Right atrium auricular region (tissue), 2 donors: ENCODE measurements at places on chromosomes 11 and 22. TPM values are rescaled to one million over a fixed set of nuclear protein-coding genes. Genes with fewer than 3 reads are reported as not detected.

DNA sequence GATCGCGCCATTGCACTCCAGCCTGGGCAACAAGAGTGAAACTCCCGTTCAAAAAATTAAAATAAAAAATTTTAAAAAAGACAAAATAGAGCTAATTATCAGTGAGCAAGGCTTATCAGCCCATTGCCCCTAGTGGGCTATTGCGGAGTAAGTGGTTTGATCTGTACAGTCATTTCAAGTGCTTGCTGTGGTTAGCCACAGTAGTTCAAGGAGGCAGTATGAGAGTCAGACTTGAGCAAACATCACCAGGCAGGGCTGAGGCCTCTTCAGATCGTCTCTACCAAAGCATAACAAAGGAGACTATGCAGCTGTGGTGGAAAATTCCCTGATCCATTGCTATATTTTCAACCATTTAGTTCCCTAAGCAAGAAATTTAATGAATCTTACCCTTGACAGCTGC, 4.3 kb upstream of the SBF2 start:
- H3K27me3 ChIP-seq, result no peaks in the 10 kb centered on the region
- DNase-seq, result no peak
- no peak overlapping the region for H3K27ac ChIP-seq
- no peaks in the 10 kb centered on the region for H3K36me3 ChIP-seq
- no peak overlapping the region for H3K4me3 ChIP-seq

GRCh38 chr11:34351051-34351450, 6.8 kb downstream of the ABTB2 start:
- DNase-seq, result no peak
- no peak overlapping the region for H3K4me3 ChIP-seq
- H3K36me3 ChIP-seq, result no peaks in the 10 kb centered on the region

GRCh38 chr22:32413719-32414118, 1.7 kb upstream of the RTCB start:
- H3K36me3 ChIP-seq, result peaks cover 3% of the 10 kb centered on the region
- no peak overlapping the region for H3K27ac ChIP-seq
- no peaks in the 10 kb centered on the region for H3K4me1 ChIP-seq
- no peak overlapping the region for H3K4me3 ChIP-seq
- DNase-seq, result no peak
- H3K27me3 ChIP-seq, result no peaks in the 10 kb centered on the region

GRCh38 chr11:66543263-66544107, 2.4 kb downstream of the ZDHHC24 start:
- no peak overlapping the region for H3K27ac ChIP-seq
- H3K4me3 ChIP-seq, result no peak overlapping the region
- no peak for DNase-seq
- H3K27me3 ChIP-seq, result no peaks in the 10 kb centered on the region
- peaks cover 45% of the 10 kb centered on the region for H3K4me1 ChIP-seq
- peaks cover 15% of the 10 kb centered on the region for H3K36me3 ChIP-seq

- peaks cover 22% of the 10 kb centered on the region for H3K36me3 ChIP-seq
- DNase-seq, result no peak
- H3K27me3 ChIP-seq, result no peaks in the 10 kb centered on the region
- H3K4me1 ChIP-seq, result no peaks in the 10 kb centered on the region
- H3K4me3 ChIP-seq, result no peak overlapping the region
Observed at GRCh38 chr11:44235765-44236201, 74.2 kb downstream of the ALX4 start.

DNA sequence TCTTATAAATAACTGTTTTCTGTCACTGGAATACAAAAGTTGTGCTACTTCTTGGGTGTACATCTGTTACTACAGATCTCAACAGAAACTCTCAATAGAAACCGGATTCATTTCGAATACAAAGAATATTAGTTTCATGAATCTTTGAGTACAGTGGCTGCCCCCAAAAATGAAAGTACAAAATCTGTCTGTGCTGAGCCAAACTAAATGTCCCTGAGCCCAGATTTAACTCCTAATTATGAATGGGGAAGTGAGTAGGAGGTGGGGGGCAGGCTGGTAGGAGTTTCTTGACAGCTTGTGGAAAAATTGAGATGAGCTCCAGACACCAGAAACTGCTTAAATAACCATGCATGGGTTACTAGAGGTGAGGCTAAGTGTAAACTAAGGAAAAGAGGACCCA, 41.6 kb downstream of the PITPNB start:
- no peaks in the 10 kb centered on the region for H3K27me3 ChIP-seq
- H3K27ac ChIP-seq, result no peak overlapping the region
- no peak for DNase-seq
- no peak overlapping the region for H3K4me3 ChIP-seq

GRCh38 chr11:27444801-27445215, 27.8 kb downstream of the LGR4 start:
- no peak overlapping the region for H3K27ac ChIP-seq
- DNase-seq, result no peak

GRCh38 chr11:69489746-69490365, 8.4 kb downstream of the LINC01488 start:
- no peak overlapping the region for H3K4me3 ChIP-seq
- peaks cover 48% of the 10 kb centered on the region for H3K4me1 ChIP-seq
- H3K27ac ChIP-seq, result peak overlapping the region; percentile 75
- H3K27me3 ChIP-seq, result no peaks in the 10 kb centered on the region
- no peak for DNase-seq

- H3K4me1 ChIP-seq, result no peaks in the 10 kb centered on the region
- H3K27ac ChIP-seq, result no peak overlapping the region
- no peaks in the 10 kb centered on the region for H3K36me3 ChIP-seq
- no peak for DNase-seq
Observed at GRCh38 chr22:49354516-49355210, 473.0 kb downstream of the BRD1 start.

DNA sequence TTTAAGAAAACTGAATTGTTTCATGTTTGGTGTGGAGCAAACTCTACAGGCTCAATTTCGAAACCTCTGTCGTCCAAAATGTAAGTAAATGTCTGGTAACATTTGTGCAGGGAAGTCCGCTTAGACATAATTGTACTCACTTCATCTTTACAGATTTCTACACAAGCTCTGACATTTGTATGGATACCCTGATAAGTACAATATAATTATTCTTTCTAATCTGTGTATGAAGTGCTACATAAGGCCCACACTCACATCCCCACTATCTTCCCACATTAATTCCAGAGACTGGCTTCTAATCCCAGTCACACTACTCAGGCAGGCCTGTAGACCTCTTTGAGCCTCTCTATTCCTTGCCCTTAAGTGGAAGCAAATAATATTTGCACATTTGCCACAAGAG, 129.2 kb upstream of the LMO1 start:
- no peaks in the 10 kb centered on the region for H3K4me1 ChIP-seq
- no peak overlapping the region for H3K27ac ChIP-seq
- H3K27me3 ChIP-seq, result no peaks in the 10 kb centered on the region

DNA sequence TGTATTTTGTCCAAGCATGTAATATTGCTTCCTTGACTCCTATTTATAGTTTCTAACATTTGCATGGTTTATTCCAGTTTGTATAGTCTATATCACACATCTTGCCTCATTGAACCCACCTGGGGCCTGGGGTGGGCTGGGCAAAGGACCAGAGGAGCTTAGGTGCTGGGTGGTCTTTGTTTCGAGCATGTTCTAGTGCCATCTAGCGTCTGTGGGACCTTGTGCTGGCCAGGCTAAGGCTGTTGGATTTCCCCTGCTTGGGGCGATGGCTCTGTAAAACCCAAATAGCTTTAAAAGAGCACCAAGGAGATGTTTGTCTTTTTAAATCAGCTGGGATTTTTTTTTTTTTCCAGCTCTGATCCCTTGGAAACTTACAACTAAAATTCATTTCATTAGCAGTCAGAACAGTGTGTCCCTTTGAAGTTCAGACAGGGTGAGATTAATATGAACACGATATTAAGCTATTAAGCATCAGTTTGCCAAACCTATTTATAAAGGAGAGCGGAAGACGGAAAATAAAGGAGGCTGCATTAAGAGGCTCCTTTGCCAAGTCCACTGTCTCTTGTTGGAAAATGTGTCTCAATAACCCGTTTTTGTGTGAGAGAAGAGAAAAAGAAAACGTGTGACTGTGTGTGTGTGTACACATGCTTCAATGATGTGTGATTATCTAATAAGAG, 157.4 kb downstream of the COMMD9 start:
- DNase-seq, result no peak
- no peaks in the 10 kb centered on the region for H3K27me3 ChIP-seq
- H3K4me1 ChIP-seq, result no peaks in the 10 kb centered on the region
- no peaks in the 10 kb centered on the region for H3K36me3 ChIP-seq
- H3K27ac ChIP-seq, result peak overlapping the region; percentile 23
- no peak overlapping the region for H3K4me3 ChIP-seq

- no peaks in the 10 kb centered on the region for H3K4me1 ChIP-seq
- H3K36me3 ChIP-seq, result no peaks in the 10 kb centered on the region
- H3K27me3 ChIP-seq, result no peaks in the 10 kb centered on the region
- H3K4me3 ChIP-seq, result no peak overlapping the region
Observed at GRCh38 chr11:89267660-89268302, 90.1 kb downstream of the TYR start.

GRCh38 chr11:13101644-13102512, 92.8 kb downstream of the RASSF10 start:
- H3K36me3 ChIP-seq, result no peaks in the 10 kb centered on the region
- H3K27me3 ChIP-seq, result no peaks in the 10 kb centered on the region
- no peaks in the 10 kb centered on the region for H3K4me1 ChIP-seq
- H3K4me3 ChIP-seq, result no peak overlapping the region
- no peak overlapping the region for H3K27ac ChIP-seq

DNA sequence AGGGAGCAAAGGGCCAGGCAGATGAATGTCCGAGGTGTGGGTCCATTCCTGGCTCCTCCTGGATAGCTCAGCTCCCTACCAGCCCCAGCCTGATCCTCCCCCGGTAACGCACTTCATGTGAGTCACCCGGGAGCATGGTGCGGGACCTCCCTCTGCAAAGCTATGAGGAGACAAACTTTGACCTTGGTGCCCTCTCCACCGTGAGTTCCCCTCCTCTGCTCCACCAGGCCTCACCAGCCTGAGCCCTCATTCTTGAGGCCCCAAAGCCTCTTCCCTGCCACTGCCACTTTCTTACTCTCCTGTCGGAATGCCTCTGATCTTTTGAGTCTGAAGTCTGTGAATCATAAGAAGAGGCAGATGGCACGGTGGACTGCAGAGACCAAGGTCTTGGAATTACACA, 37.4 kb upstream of the CD82 start:
- no peak overlapping the region for H3K27ac ChIP-seq
- H3K27me3 ChIP-seq, result no peaks in the 10 kb centered on the region
- no peaks in the 10 kb centered on the region for H3K4me1 ChIP-seq
- no peak for DNase-seq
- no peak overlapping the region for H3K4me3 ChIP-seq

DNA sequence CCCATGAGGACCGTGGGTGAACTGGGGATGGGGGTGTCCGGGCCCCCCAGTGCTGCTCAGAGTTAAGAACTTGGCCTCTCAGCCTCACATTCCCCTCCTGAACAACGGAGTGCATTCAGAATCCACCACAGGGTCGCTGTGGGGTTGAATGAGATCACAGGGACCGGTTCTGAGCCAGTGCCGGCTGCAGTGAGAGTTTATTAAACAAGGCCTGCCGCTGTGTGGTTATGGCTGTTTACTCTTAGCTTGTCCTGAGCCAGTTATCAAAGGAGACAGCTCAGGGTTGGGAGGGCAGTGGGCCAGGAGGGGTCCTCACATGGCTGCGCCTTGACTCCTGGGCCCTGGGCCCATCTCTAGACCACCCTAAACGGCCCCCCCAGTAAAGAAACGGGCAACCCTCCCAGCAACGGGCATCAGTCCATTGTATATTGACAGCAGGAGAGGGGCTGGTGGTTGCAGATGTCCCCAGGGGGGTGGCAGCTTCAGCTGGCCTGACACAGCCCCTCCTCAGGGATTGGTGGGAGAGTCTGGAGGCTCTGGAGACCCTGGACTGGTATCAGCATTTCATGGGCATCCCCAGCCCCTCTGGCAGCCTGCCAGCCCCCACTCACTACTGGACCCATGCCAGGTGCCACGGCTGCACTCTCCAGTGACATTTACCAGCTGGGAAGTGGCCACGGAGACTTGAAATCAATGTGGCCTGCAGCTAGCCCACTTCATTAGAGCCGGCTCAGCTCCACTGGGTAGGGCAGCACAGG, 15.1 kb upstream of the CABP7 start:
- H3K27ac ChIP-seq, result no peak overlapping the region
- H3K36me3 ChIP-seq, result no peaks in the 10 kb centered on the region
- H3K4me3 ChIP-seq, result no peak overlapping the region
- H3K27me3 ChIP-seq, result no peaks in the 10 kb centered on the region
- H3K4me1 ChIP-seq, result no peaks in the 10 kb centered on the region

DNA sequence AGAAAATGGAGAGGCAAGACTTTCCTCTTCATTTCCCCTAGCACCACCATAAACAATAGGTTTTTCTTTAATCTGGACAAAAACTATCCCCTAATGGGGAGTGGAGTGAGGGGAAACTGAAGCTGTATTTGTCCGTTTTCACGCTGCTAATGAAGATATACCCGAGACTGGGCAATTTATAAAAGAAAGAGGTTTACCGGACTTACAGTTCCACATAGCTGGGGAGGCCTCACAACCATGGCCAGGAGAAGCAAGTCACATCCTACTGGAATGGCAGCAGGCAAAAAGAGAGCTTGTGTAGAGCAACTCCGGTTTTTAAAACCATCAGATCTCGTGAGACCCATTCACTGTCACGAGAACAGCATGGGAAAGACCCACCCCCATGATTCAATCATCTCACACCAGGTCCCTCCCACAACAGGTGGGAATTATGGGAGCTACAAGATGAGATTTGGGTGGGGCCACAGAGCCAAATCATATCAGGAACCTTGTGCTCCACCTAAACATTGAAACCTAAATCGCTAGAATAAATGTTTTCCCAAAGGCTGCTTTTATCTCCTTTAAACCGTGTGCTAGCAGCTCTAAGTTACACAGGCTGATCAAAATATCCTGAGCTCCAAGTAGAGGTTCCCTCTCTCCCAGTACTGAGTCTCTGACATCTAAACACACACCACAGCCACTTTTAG, 4.3 kb downstream of the UBQLN3 start:
- no peaks in the 10 kb centered on the region for H3K27me3 ChIP-seq
- no peak for DNase-seq
- no peak overlapping the region for H3K4me3 ChIP-seq
- no peaks in the 10 kb centered on the region for H3K36me3 ChIP-seq
- H3K4me1 ChIP-seq, result no peaks in the 10 kb centered on the region
- H3K27ac ChIP-seq, result no peak overlapping the region

- H3K27ac ChIP-seq, result peak overlapping the region; percentile 99
- peaks cover 56% of the 10 kb centered on the region for H3K36me3 ChIP-seq
- no peak overlapping the region for H3K4me3 ChIP-seq
- no peaks in the 10 kb centered on the region for H3K27me3 ChIP-seq
- no peak for DNase-seq
- peaks cover 35% of the 10 kb centered on the region for H3K4me1 ChIP-seq
Observed at GRCh38 chr11:1558775-1559110, 13.3 kb downstream of the DUSP8 start.

DNA sequence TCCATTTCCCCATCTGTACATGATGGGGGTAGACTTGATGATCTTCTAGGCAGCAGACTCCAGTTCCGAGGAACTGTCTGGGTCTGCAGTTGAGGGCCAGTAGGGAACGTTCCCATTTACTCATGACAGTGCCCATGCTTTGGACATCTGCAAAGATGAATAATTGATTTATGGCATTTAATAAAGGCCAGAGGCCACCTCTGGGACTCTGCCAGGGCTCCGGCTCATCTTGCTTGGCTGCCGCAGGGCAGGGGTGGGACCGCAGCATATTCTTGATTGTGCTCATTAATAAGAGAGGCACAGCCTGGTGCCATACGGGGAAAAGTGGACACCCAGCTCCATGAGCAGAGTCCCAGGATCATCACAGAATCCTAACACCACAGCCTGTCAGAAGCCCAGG, 28.1 kb upstream of the KLHL35 start:
- no peak overlapping the region for H3K4me3 ChIP-seq
- no peaks in the 10 kb centered on the region for H3K36me3 ChIP-seq
- DNase-seq, result no peak
- H3K27ac ChIP-seq, result no peak overlapping the region
- no peaks in the 10 kb centered on the region for H3K27me3 ChIP-seq

MRGPRX3 gene
- not detected for total RNA-seq

USH1C gene
- not detected for total RNA-seq

RAG1 gene
- 0.41 TPM for total RNA-seq

UBE2L6 gene
- total RNA-seq, result 8.1 TPM

SMIM35 gene
- total RNA-seq, result not detected

OR10D3 gene
- total RNA-seq, result not detected

PMM1 gene
- 17.3 TPM for total RNA-seq
